AML-193 (cell line): ENCODE measurements at places on chromosomes 2 and 18.

DNA sequence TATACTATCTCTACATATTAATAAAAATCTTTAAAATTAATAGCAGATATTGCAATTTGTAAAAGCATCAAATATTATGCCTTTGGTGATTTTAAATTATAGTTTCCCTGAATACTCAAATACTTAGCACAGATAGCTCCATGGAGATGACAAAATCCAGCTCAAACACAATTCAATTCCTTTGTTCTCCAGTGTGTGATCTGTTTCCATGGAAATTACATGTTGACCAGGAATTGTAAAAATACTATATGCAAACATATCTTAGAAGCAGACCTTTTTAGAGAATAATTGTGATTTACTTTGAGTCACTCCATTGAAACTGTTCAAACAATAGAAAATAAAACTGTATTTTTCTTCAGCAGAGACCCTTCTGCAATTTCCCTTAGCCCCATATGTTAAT, 68.3 kb downstream of the FAM161A start:
- DNase-seq = no peak

GRCh38 chr2:10980886-10981425, 69.2 kb downstream of the KCNF1 start:
- DNase-seq = no peak

GRCh38 chr2:53896864-53897263, 37.1 kb upstream of the GPR75 start:
- no peak for DNase-seq

DNA sequence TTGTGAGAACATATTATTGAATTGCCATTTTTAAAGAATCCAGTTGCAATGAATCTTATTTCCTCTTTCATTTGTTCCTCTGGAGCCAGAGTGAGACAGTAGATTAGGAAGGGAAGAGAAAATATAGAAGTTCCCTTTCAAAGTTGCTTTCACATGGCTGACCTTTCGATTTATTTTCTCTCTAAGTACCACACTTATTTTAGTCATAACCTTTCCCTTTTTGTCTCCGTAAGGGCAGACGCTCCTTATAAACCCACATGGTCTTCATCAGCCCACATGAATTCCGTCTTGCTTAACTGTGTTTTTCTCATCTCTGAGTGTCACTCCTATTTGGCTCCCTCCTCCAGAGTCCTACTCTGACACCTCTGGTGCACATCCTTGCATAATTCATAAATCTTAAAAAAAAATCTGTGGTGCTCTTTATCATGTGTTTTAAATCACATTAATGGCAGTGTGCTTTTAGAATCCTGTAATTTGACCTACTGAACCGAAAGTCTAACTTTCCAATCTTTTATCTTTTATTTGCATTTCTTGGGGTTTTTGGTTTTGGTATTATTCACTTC, 38.5 kb upstream of the ZNF396 start:
- DNase-seq = peak; percentile 38

DNA sequence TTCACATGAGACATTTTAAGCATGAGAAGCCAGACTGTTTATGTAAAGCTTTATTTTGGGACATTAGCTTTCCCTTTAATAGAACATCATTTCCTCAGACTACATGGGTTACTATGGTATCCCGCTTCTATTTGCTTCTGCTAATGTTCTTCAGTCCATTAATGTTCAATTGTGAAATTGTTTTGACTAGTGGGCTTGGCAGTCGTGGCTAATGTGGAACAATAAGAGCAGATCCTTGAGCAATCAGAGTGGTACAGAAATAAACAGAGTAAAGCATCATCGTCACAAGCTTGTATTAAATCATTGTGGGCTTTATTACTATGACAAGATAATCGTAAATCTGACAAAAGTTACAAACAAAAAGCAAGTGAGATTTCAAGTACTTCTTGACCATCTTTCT, 60.2 kb downstream of the PDE1A start:
- no peak for DNase-seq

DNA sequence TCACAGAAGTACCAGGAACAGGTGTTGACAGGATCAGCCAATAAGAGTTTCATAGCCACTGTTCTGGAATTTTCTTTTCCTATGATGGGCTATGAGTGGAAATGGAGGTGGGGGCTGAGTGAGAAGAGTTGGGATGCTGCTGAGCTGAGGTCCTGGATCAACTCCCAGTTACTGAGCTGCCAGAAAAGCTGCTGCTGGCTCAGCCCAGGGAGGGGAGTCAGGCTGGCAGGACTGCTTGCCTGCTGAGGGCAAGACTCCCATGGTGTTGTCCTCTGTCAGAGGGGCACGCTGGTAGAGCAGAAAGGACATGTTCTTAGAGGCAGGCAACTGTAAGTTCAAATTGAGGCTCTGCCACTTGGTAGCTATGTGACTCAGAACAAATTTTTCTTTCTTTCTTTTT, 11.8 kb downstream of the TPGS2 start:
- DNase-seq = no peak

DNA sequence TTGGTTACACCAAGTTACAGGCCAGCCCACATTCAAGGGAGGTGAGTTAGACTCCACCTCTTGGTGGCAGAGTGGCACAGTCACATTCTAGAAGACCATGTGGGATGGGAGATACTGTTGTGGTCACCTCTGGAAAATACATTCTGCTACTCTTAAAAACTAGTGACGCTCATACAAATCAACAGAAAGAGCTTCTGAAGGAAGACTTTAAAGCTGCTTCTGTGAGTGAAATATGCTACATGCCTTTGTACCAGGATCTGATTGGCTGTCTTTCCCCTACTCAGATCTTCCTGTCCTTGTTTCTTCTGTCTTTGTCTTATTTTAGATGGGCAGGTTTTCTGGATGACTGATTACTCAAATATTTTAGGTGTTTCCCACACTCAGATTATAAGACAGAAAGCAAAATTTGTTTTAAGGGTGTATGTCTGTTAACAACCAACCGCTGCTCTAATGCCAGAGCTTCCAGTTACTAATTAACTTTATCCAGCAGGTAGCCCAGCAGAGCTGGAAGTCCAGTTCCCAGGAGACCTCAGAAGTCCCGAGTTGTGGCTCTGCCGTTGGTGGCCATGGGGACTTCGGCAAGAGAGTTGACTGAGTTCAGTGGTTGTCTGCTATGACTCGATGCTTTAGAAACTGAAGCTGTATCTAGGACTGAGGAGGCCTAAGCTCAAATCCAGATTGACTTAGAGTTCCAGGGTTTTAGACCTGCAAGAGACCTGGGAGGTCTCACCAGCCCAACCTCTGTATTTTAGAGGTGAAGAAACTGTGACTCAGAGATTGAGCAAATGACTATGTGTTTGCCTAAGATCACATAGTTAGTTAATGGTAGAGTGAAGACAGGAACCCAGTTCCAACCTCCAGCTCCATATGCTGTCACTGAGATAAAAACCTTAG, 7.4 kb downstream of the IL1R2 start:
- peak; percentile 24 for DNase-seq

DNA sequence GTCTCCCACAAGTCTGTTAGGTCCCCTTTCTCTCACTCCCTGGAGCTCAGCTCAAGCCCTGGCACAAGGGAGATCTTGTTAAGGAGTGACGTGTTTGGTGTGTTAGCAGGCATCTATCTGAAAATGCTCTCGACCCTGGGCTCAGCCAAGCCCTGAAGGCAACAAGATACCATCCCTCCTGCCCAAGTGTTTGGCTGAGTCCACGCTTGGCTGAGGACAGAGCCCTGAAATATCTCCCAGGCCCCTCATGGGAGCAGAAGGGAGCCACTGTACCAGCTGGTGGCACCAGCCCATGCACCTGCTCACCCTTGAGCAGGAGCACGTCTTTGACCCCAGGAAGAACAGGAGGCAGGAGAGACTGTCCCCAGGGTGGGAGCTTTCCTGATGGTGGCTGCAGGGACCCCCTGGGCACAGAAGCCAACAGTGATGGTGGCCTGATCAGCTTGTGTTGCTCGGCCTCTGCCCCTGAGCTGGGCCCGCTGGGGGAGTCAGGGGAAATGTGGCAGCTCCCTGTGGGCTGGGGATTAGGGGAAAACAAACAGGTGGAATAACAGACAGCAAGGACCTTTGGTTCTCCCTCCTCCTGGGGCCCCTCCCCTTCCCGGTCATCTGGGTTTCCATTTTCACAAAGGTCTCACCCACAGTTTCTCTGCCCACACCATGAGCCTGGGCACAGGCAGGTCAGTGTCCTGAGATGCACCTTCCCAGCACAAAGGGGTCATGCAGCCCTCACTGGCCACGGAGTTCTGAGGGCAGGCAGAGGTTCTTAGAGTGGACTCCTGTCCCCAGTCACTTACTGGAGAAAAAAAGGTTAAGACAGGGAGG, 91.6 kb downstream of the RHOB start:
- no peak for DNase-seq

DNA sequence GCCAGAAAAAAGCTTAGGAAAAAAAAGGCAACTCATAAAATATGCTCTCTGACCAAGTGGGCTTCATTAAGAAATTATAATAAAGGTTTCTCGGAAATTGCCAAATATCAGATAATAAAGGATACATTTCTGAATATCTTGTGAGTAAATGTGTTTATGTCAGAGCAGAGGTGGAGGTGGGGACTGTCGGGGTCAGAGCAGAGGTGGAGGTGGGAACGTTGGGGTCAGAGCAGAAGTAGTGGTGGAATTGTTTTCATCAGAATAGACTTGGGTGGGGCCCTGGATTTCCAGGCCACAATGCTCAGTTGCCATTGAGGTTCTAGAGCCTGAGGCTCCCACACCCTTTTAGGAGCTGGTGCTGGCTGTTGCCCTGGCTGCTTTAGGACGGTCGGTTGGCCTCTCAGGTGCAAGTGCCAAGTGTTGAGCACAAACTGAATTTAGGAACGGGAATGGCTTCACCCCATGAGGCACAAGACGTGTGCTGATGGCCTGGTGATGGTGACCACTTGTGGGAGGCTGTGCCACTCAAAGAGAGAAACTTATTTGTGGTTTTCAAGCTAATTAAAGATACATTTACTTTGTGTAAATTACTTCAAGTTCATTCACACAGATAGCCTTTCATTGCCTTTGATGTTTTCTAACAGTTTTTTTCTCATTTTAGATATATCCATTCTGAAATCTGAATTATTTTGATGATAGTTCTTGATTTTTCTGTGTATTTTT, 131.5 kb downstream of the ATP9B start:
- no peak for DNase-seq

DNA sequence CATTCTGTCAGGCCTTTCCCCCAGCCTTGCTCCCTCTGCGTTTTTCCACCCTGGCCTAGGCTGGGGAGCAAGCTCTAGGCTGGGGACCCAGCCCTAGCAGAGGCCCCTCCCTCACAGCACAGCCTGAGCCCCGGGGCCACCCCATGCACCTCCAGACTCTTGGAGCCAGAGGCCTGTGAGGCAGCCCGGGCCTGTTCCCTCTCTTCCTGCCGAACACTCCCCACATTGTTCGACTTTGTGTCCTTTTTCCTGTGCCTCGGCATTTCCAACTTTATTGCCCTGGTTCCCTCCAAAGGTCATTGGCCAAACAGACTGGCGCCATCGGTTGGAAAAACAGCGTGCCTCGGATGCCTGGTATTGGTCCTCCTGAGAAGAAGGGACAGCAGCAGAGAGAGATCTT, 79.7 kb downstream of the HS1BP3 start:
- no peak for DNase-seq

DNA sequence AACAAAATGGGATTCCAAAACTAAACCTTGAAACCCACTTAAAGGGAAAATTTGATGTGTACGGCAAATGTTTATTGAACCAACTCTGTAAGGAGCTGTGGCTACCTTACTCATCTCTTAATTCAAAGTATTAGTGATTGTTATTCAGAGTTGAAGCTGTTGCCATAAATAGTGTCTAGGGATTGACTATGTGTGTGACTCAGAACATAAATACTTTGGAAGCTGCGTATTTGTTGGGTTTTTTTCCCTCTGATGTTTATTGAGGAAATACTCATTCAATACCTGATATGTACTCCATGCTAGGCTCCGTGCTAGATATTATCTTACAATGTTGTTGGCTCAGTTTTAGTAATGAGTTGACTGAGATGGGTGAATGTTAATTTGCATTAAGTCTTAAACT, 90.4 kb downstream of the PTRHD1 start:
- DNase-seq = no peak

- DNase-seq = no peak
These were observed 313.9 kb downstream of the CELF4 start for GRCh38 chr18:37251679-37252078.

GRCh38 chr2:187774551-187775071, 220.4 kb upstream of the TFPI start:
- no peak for DNase-seq

DNA sequence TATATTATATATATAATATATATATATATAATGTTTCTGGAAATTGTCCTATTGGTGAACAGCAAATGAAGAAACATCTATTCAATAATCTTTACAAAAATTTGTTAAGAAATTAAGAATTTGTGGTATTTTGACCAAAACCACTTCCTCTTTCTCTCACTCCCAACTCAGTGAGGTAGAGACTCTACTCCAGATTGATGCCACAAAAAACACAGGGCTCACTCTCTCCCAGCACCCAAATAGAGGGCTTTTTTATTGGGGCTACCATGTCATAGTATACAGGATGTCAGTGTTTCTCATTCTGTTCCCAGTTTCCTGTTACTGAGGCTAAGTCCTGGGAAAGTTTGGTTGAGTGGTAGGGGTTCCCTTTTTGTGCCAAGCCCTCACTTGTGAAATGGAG, 1155.4 kb downstream of the BCL11A start:
- DNase-seq = no peak

GRCh38 chr18:3008541-3008940, 4.4 kb downstream of the LPIN2 start:
- DNase-seq = no peak

- DNase-seq = no peak
These were observed 367.2 kb downstream of the MTX2 start for GRCh38 chr2:176636401-176636800.

DNA sequence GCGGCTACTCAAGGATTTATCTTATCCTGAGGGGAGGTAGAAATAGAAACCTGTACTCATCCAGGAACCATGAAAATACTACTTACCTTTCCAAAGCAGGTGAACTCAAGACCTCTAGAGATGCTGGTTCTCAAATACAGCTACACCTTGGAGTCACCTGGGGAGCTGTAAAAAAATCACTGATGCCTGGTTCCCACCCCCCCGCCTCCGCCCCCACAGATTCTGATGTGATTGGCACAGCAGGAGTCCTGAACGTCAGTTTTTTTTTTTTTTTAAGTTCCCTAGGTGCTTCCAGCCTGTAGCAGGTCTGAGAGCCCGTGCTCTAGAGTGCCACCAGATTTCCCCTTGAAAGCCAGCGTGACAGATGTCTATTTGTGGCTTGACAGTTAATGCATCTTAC, 113.6 kb downstream of the MRO start:
- no peak for DNase-seq

DNA sequence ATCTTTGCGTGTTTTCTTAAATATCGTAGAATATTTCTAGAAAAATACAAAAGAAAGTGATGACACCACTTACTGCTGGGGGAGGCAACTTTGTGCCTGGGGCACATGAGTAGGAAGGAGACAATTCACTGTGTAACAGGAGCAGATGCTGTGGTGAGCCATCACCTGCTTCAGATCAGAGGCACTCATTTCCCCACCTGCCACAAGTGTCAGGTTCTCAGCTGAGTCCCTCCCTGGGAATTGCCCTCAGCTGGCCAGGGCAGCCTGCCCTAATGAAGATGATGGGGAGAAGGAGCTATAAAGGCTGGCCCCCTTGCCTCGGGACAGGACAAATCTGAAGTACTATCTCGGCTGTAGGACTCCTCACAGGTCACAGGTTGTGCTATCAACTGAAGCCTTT, 322.8 kb downstream of the STK39 start:
- no peak for DNase-seq
